ENCODE measurements at places on chromosomes 12 and 14.

DNA sequence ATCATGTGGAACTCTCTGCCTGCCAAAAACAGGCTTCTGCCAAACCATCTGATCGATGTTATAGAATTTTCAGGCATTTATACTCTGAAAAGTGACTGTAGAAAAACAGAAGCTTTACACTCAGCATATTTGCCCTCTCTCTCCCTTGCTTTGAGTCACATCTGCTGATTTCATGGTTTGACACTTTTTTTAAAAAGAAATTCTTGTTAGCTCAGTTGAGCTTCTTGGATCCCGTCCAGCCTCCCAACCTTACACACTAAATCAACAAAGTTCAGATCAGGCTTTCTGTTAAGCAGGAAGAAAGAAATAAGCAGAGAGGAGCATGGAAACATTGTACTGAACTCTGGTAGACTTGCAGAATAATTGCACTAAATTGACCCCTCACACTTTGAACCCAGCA is 193.6 kb upstream of the SEL1L start:
- DNase-seq = peak; percentile 43

- no peak for DNase-seq
Measured at GRCh38 chr14:34833549-34834523, 41.3 kb downstream of the BAZ1A start.

DNA sequence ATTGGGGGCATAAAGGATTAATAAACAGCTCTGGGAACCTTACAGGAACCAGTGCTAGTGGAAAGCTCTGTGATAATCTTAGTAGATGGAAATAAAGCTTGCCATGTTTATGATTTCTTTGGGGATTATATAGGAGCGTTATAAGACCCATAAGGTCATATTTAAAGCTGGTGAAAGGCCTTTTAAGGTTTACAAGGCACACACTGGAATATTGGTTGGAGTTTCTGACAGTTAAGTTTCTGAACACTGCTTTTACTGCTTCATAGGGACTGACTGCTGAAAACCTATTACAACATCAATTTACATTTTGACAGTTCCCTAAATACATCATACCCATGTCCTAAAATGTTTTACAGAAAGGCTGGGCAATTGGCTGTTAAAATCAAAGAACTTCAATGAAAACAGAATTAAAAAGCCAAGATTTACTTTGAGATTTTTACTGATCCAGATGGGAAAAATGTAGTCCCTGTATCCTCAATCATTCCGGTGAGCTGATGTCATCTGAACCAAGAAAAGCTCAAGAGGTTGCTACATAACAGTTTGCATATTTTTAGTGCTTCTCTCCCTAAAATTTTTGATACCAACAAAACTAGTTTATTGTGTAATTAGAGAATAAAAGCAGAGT is 153.7 kb upstream of the IGF1 start:
- no peak for DNase-seq

DNA sequence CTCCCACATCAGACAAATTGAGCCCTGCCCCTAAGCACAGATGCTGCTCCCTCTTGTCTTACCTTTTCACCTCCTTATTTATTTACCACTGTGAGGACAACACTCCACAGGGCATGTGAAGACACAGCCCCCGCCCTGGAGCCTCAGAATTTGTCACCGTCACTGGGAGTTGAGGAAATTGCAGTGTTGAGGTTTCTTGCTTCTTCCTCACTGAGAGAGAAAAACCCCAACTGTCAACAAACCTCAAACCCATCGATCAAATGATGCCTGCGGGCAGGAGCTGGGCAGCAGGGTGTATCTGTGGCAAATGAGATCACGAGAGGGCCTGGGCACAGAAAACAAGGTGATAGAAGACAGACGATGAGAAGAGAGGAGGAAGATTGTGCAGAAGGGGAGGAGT is 30.5 kb upstream of the PLEKHG3 start:
- DNase-seq = no peak

DNA sequence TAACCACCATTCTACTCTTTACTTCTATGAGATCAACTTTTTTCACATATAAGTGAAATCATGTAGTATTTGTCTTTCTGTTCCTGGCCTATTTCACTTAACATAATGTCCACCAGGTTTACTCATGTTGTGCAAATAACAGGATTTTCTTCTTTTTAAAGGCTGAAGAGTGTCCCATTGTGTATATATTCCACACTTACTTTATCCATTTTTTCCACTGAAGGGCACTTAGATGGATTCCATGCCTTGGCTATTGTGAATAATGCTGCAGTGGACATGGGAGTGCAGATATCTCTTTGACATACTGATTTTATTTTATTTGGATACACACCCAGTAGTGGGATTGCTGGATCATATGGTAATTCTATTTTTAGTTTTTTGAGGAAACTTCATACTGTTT is 181.1 kb upstream of the HMGA2 start:
- DNase-seq = no peak

GRCh38 chr12:11732715-11733114 is 83.2 kb downstream of the ETV6 start:
- no peak for DNase-seq

GRCh38 chr12:122345042-122345441 is 77.4 kb downstream of the CLIP1 start:
- DNase-seq = no peak

DNA sequence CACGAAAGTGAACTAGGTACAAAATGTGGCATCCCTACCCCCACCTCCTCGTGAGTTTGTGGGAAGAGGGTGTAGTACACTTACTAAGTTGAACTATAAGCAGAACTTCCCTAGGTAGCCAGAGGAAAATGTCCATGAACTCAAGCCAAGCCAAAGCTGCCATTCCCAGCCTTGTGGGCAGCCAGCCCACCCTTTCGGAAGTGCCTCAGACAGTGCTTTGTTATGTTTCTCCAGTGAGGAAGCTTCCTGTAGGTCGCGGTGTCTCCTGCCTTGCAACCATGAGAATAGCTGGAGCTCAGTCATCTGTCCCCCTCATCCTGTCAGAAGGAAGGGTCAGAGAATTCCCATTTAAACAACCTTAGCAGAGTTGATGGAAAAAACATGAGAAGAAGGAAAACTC is 266.9 kb downstream of the DUSP6 start:
- DNase-seq = no peak

- no peak for DNase-seq
Measured at GRCh38 chr14:82850576-82850975, 1316.9 kb upstream of the SEL1L start.

- no peak for DNase-seq
Measured at GRCh38 chr14:103372552-103373304, 12.5 kb upstream of the MARK3 start.

- no peak for DNase-seq
Measured at GRCh38 chr12:13205809-13206559, 9.5 kb downstream of the EMP1 start.

DNA sequence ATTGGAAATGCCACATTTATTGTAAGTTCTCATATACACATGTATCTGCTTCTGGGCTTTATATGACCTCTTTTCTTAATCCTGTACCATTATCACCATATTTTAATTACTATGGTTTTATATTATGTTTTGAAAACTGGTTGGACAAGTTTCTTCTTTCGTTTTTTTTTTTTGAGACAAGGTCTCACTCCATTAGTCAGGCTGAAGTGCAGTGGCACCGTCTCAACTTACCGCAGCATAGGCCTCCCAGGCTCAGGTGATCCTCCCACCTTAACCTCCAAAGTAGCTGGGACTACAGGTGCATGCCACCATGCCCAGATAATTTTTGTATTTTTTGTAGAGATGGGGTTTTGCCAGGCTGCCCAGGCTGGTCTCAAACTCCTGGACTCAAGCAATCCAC is 44.6 kb downstream of the GALNT4 start:
- DNase-seq = no peak

DNA sequence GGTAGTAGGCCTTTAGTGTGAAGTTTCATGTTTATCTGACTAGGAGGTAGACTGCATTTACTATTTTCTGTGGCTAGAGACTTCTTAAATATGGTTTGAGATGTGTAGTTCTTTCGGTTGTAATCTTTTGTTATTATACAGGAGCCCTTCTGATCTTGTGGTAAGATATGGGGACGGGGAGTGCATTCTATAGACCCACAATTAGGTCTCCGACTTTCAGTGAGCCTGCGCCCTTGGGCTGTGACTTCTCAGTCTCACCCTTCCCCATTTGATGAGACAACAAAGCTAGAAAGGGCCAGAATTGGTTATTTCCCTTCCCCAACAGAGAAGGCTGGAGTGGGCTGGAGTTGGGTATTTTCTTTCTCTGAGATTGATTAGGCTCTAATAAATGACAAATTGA is 130.0 kb downstream of the MSRB3 start:
- DNase-seq = no peak

DNA sequence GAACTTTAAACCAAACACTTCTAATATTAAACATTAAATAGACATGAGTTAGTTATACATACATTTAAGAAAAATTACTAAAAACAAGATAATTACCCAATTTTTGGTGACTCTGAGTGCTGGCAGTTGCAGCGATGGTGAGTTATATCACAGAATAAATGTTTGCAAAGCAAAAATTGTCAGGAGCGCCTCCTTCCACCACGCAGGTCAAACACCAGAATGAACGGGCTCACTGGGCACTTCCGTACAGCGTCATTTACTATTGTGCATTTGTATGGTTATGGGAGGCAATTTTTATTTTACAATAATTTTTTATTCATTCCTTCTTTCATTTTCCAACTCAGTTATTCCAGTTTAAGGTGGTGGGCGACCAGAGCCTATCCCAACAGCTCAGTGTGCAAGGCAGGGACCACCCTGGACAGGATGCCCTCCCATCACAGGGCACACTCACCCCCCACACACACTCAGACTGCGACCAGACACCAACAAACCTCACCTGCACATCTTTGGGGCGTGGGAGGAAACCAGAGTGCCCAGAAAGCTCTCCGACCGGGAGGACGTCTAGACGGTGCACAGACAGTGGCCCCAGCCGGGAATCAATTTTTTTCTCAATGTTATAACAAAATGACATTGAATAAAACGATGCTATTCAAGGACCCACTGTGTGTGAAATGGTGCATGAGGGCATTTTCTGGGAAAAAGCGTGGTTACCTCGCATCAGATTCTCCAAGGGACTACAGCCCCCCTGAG is 67.2 kb downstream of the TESC start:
- DNase-seq = no peak

DNA sequence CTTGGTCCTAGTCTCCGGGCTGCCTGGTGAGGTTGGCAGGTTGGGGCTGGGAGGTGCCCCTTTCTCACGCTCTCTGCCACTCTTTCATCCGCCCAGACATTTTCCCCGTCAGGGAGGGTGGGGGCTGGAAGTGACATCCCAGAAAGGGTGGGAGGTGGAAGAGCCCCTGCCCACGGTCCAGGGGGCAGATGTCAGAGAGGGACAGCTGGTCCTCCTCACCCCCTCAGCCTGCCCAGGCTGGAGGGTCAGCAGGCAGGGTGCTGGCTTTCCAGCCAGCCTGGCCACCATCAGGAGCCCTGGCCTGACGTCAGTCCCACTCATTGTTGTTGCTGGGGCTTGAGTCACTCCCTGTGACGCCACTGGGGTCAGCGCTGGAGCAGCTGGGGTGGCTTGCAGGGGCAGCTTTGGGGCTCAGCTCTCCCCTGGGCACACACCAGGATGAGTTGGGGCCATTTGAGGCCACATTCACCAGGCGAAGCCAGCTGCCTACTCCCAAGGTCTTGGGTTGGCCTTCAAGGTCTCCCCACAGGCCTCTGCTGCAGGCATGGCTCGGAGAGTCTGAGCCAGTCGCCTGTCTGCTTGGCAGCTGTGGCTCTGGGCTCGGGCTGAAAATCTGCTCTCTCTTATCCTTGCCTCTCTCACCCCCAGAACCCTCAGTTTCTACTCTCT is 5.7 kb upstream of the ATG101 start:
- no peak for DNase-seq

- DNase-seq = peak; percentile 25
Measured at GRCh38 chr12:32390572-32391219, 8.7 kb upstream of the FGD4 start.

DNA sequence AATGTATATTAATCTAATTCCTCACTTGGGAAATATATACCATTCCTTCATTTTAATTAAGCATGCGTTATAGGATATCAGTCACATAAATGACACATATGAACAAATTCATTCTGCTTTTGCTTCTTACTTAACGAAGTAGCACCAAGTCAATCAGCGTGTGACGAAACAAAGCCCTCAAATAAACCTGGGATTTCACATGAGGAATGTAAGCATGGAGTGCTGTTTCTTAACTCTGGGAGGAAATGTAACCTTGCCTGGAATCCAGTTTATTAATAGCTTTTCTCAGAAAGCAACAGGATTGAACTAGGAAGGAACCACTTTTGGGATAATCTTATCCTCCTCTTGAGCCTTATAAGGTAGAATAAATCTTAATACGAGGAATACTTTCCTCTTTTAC is 72.0 kb downstream of the NIN start:
- DNase-seq = no peak
